T-helper 17 cell (primary cell): ENCODE measurements at places on chromosomes 13 and 19. TPM values are rescaled to one million over a fixed set of nuclear protein-coding genes. Genes with fewer than 3 reads are reported as not detected.

DNA sequence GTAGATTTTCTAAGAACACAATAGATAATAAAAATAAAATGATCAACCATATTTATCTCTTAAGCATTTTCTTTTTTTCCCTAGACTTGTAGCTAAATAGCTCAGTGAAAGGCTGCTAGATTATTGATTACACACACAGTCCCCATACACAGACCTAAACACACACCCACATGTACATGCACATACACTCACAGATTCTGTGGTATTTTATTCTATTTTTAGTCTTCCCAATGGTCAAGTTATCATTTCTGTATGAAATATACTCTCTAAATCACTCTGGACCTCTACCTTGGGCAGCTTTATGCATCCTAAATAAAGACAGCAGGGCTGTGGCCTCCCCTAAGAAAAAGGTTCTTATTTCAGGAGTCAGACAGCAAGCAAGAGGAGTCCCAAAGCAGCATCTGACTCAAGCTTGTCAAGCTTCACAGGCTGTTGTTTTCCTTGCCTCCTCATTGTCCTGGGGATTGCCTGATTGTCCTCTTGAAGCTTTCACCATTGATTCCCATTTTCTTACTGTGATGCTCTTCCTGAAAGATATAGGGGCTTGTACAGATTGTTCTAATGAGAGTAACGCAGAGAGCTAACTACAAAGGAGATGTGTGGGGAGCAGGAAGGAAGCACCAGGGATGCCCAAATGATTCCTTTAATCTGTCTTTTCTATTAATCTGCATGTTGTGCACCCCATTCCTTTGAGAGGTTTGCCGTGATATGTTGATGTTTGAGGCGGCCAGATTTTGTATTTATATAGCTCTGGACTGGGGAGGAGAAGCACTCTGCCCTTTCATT, 986.5 kb downstream of the PCDH17 start:
- no peak overlapping the region for H3K27ac ChIP-seq
- H3K4me1 ChIP-seq: no peaks in the 10 kb centered on the region
- no peaks in the 10 kb centered on the region for H3K27me3 ChIP-seq
- H3K36me3 ChIP-seq: no peaks in the 10 kb centered on the region

Gene FCAR
- 8.6 TPM for total RNA-seq

Gene APLP1
- total RNA-seq: not detected

Gene OR4F17
- total RNA-seq: not detected

GRCh38 chr13:80237646-80238045, 103.3 kb downstream of the SPRY2 start:
- no peaks in the 10 kb centered on the region for H3K27me3 ChIP-seq
- H3K4me3 ChIP-seq: no peak overlapping the region
- no peak overlapping the region for H3K27ac ChIP-seq
- H3K36me3 ChIP-seq: no peaks in the 10 kb centered on the region
- no peaks in the 10 kb centered on the region for H3K4me1 ChIP-seq

DNA sequence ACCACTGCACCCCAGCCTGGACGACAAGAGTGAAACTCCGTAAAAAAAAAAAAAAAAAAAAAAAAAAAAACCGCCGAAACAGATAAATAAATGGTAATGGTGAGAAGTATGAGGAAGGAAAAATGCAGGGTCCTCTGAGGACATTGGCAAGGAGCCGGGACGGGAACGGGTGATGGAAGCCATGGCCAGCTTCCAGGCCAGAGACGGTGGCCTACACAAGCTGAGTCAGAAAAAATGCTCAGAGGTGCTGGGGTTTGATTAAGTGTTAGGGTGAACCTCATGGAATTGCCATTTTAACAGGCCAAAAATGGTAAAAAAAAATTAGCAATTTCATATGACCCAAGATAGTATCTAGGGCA, 866 bp upstream of the ZSWIM4 start:
- H3K4me1 ChIP-seq: peaks cover 28% of the 10 kb centered on the region
- H3K4me3 ChIP-seq: peak overlapping the region; percentile 94
- H3K36me3 ChIP-seq: no peaks in the 10 kb centered on the region
- no peaks in the 10 kb centered on the region for H3K27me3 ChIP-seq
- no peak for DNase-seq
- H3K27ac ChIP-seq: peak overlapping the region; percentile 85

GRCh38 chr13:26112843-26113242, 61.0 kb upstream of the SHISA2 start:
- H3K27me3 ChIP-seq: peaks cover 40% of the 10 kb centered on the region
- H3K4me1 ChIP-seq: no peaks in the 10 kb centered on the region
- no peak overlapping the region for H3K4me3 ChIP-seq

Gene PRR36
- total RNA-seq: 0.63 TPM

Gene NEK5
- not detected for total RNA-seq

Gene ZNF284
- total RNA-seq: 1.6 TPM

DNA sequence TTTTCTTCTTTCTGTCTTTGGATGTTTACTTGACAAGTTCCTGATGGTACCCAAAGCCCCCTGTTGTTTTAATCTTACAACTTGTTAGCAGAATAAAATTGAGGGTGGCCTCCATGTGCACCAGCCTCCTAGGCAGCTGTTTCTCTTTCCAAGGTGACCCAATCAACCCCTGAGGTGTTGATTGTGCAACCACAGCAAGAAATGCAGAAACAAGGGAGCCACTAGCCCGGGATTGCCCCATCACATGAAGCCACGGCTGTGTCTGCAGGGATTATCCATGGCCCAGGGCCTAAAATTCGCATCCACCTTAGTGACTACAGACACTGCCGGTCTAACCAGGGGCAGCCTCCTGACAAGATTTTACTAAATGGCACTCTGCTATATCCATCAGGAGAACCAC, 14.4 kb downstream of the CEACAM4 start:
- peaks cover 2% of the 10 kb centered on the region for H3K4me1 ChIP-seq
- peaks cover 50% of the 10 kb centered on the region for H3K27me3 ChIP-seq
- no peak overlapping the region for H3K27ac ChIP-seq
- DNase-seq: no peak
- no peak overlapping the region for H3K4me3 ChIP-seq
- H3K36me3 ChIP-seq: peaks cover 4% of the 10 kb centered on the region

DNA sequence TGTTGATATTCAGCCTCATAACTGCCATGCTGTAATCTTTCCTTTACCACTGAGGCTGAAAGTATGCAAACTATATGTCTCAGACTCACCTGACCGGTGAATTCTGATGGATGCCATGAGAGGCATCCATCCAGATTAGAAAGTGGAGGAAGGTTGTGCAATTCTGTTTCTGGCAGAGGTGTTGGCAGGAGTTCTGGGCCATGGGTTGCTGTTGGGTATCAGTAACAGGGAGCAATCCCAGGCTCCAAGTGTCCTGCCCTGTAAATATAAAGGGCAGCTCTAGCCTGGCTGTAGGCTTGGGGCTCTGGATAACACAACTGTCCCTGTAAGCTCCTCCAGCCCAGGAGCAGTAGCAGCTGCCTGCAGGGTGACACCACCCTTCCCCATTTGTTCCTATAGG, 77.4 kb upstream of the ABCC4 start:
- peaks cover 18% of the 10 kb centered on the region for H3K27me3 ChIP-seq
- H3K4me3 ChIP-seq: no peak overlapping the region
- H3K4me1 ChIP-seq: peaks cover 2% of the 10 kb centered on the region
- H3K27ac ChIP-seq: no peak overlapping the region
- no peaks in the 10 kb centered on the region for H3K36me3 ChIP-seq
- no peak for DNase-seq

DNA sequence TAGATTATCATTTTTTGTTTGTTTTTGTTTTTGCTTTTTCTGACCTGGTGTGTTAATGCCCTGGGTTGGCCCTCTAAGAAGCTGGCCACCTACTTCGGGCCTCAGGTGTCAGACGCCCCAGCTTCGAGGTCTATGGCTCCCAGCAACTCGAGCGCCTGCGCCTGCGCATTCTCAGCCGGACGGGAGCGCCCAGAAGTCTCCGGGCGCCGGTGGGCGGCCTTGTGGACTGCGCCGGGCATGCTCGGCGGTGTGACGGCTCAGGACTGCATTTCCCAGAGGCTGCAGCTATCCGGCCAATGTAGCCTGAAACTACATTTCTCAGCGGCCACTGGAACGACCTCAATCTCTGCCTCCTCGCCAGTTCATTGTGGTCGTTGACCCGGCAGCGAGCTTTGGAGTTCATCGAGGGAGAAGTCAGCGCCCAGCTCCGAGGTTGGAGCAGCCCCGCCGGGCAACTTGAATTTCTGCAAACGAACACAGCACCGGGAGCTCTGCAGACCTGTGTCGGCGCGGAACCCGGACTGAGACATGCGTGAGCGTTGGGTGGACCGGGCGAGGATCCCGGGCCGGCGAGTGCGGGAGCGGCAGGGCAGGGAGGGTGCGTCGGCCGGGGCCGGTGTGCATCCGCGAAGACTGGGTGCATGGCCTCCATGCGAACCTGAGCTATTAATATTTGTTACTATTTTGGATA, at the start of gene ZNF30:
Gene ZNF30, plus strand, starts transcription at position 219 of the 691 bp plus-strand sequence. CDS start 3,045 bp downstream, outside the sequence.
- H3K36me3 ChIP-seq: peaks cover 2% of the 10 kb centered on the region
- peaks cover 8% of the 10 kb centered on the region for H3K27me3 ChIP-seq
- peaks cover 9% of the 10 kb centered on the region for H3K4me1 ChIP-seq
- peak within 1 kb of the TSS; percentile 94 for H3K4me3 ChIP-seq
- DNase-seq: peak; percentile 46

- no peak overlapping the region for H3K27ac ChIP-seq
- H3K4me1 ChIP-seq: peaks cover 6% of the 10 kb centered on the region
- H3K27me3 ChIP-seq: no peaks in the 10 kb centered on the region
- no peak overlapping the region for H3K4me3 ChIP-seq
- no peak for DNase-seq
Observed at GRCh38 chr19:58334691-58335249, 8.0 kb downstream of the ZSCAN22 start.

- no peak overlapping the region for H3K27ac ChIP-seq
- no peaks in the 10 kb centered on the region for H3K27me3 ChIP-seq
- H3K36me3 ChIP-seq: no peaks in the 10 kb centered on the region
- no peaks in the 10 kb centered on the region for H3K4me1 ChIP-seq
- H3K4me3 ChIP-seq: no peak overlapping the region
- DNase-seq: no peak
Observed at GRCh38 chr13:61838568-61838967, 422.9 kb upstream of the PCDH20 start.

DNA sequence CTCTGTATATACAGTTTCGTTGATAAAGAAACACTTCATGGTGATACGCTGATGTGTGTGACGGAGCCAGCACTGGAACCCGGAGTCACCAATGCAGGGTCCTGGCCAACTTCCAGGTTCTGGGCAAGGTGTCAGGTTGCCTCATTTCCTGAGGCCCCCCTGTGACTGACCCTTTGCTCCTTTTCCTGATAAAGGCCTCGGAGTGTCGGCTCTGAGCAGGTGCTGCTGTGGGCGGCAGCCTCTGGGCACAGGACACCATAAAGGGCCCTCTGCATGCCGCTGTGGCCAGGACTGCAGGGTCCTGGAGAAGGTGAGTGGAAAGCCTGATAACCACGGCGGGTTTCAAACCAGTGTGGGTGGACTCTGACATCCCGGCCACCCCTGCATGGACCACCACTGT, 17.3 kb upstream of the MYDGF start:
- no peak overlapping the region for H3K4me3 ChIP-seq
- H3K27ac ChIP-seq: no peak overlapping the region
- H3K27me3 ChIP-seq: no peaks in the 10 kb centered on the region

DNA sequence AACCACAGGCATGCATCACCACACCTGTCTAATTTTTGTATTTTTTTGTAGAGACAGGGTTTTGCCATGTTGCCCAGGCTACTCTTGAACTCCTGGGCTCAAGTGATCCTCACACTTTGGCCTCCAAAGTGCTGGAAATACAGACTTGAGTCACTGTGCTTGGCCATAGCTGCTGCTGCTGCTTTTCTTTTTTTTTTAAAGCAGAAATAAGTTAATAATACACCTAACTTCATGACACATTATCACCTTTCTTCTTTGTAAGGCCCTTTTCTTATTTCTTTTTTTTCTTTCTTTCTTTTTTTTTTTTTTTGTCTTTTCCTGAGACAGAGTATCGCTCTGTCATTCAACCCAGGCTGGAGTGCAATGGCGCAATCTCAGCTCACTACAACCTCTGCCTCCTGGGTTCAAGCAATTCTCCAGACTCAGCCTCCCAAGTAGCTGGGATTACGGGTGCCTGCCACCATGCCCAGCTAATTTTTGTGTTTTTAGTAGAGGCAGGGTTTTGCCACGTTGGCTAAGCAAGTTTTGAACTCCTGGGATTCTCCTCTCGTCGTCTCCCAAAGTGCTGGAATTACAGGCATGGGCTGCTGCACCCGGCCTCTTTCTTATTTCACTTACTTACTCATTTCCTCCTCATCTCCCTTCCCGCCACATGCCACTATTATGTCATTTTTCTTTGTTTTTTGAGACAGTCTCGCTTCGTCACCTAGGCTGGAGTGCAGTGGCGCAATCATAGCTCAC, 8.7 kb downstream of the SHKBP1 start:
- DNase-seq: no peak
- no peak overlapping the region for H3K27ac ChIP-seq
- peaks cover 19% of the 10 kb centered on the region for H3K36me3 ChIP-seq

DNA sequence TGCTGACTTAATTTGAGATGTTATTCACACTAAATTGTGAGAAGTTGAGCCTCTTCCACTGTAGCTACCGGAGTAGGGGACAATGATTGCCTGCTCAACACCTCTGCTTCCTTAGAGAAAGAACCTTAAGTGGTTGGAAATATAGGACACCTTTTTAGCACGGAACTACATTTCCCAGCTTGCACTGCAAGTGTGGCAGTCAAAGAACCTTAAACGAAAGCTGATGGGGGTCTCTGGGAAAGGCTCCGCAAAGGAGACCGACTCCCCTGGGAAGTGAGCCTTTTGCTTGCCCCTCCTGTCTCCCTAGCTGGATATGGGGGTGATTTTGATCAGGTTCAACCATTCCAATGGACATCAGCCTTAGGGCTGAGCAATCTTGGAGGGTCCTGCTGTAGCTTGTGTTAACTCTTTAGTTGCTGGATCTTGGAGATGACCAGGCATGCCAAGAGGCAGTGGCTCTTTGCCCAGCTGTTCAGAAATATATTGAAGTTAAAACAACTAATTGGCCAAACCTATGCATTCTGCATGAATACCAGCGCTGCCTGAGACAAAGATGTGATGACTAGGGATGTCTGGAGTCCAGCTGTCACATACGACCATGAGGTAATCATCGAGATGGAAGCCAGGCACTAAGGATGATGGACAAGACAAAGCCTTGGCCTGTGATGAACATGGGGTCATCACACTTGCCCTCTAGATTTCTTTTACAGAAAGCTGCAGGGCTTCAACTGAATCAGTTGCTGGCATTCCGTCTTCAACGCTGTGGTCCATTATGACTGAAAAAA, 286.5 kb downstream of the FOXO1 start:
- peaks cover 10% of the 10 kb centered on the region for H3K4me1 ChIP-seq
- no peaks in the 10 kb centered on the region for H3K27me3 ChIP-seq
- H3K36me3 ChIP-seq: peaks cover 3% of the 10 kb centered on the region

- no peak overlapping the region for H3K4me3 ChIP-seq
- DNase-seq: no peak
- H3K27me3 ChIP-seq: no peaks in the 10 kb centered on the region
- peaks cover 6% of the 10 kb centered on the region for H3K4me1 ChIP-seq
- H3K27ac ChIP-seq: no peak overlapping the region
Observed at GRCh38 chr13:18949489-18949761, 232.2 kb downstream of the TUBA3C start.

Gene POSTN
- total RNA-seq: not detected
